Stimulated activated CD8-positive, alpha-beta memory T cell treated with anti-CD3 and anti-CD28 coated beads, Interleukin-4, amount 100 ng/mL, for 24 hours (primary cell): ENCODE measurements at places on chromosomes 6 and 20.

DNA sequence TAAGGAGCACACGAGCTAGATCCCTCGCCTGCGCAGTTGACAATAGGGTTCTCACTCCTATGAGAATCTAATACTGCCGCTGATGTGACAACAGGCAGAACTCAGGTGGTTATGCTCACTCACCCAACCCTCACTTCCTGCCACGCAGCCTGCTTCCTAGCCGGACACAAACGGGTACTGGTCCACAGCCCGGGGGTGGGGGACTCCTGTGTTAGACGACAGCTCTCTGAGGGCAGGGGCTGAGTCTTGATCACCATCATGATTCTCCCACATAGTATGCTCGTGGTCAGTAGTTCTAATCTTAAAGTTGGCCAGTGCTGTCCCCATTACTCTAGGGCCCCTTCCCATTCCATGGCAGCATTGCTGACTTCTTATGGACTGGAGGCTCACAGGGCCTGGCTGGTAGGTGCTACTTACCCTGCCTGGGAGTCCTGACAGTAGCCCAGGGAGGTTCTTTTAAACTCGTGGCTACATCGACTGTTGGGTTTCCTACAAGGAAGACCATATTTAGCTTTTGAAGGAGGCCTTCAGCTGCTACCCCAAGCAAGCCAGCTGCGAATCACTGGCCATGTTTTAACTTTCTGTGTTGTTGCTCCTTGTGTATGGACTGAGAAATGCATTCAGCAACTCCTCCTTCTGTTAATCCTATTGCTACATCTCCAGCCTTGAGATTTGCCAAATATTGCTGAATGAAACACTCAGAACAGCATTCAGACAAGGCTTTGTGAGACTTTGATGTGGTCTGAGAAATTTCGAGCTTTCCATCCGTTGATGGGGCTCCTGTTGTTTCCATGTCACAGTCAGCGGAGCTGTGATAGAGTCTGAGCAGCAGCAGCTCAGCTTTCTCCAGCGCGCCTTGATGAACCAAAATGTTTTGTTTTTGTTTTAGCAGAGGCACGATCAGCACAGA, 300.3 kb downstream of the NRN1 start:
- DNase-seq = no peak

GRCh38 chr20:58432186-58432954, 43.3 kb downstream of the VAPB start:
- no peak for DNase-seq

DNA sequence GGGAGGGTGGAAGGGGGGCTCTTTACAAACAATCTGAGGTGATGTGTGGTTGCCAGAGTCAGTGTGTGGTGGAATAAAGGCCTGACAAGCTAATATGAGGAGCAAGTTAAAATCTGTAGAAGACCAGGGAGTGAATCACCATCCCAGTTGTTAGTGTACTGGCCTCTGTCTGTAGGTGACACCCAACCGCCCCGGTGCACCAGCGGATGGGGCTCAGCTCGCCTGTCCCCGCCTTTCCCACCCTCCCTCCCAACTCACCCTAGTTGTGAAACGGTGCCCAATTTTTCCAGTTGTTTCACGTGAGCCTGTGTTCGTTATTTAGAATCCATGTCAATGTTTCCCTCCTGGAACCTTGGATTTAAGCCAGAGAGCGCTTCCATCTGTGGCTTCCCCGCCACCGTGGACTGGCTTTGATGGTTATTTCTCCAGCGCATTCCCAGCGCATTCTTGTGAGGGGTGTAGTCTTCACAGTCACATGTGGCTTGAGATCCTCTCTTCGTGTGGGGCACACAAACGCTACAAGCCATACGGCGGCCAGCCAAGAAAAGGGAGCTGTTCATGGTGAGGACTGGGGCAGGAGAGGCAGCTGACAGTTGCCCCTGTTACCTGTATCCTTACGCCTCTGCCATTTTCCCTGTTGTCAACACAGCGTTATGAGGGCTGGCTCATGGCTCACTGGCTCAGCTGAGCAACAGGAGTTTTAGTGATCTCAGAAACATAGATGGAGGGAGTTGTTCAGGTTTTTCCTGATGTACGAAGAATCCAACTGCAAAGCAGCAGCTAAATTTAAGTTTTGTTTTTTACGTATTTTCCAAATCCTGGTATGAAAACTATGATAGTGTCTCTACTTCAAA, 137.6 kb downstream of the ZDHHC14 start:
- no peak for DNase-seq

DNA sequence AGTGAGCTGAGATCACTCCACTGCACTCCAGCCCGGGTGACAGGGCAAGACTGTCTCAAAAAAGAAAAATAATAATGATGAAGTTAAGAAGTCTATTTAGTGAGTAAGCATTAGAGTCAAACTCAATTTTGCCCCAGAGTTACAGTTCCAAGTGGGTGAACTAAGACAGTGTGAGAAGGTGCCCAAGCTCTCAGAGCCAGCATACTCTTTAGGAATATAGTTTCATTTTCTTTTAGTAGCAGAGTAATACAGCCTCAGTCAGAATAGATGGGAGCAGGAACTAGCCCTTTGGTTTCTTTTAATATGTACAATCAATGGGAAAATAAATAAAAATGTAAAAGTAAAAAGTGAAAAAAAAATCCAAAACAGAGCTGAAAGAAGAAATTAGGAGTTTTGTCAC, 87.0 kb upstream of the ADGRF1 start:
- no peak for DNase-seq

GRCh38 chr6:157667211-157668008, 155.6 kb upstream of the SNX9 start:
- DNase-seq = peak; percentile 28

- DNase-seq = no peak
Measured at GRCh38 chr6:54204921-54205591, 93.8 kb downstream of the MLIP start.
